Smooth muscle cell of the brain vasculature (primary cell): ENCODE measurements at places on chromosomes 2 and 18.

GRCh38 chr2:174574657-174575056 lies 22.9 kb downstream of the WIPF1 start:
- DNase-seq = no peak

GRCh38 chr2:127776122-127776780 lies 34.7 kb downstream of the WDR33 start:
- DNase-seq = no peak

DNA sequence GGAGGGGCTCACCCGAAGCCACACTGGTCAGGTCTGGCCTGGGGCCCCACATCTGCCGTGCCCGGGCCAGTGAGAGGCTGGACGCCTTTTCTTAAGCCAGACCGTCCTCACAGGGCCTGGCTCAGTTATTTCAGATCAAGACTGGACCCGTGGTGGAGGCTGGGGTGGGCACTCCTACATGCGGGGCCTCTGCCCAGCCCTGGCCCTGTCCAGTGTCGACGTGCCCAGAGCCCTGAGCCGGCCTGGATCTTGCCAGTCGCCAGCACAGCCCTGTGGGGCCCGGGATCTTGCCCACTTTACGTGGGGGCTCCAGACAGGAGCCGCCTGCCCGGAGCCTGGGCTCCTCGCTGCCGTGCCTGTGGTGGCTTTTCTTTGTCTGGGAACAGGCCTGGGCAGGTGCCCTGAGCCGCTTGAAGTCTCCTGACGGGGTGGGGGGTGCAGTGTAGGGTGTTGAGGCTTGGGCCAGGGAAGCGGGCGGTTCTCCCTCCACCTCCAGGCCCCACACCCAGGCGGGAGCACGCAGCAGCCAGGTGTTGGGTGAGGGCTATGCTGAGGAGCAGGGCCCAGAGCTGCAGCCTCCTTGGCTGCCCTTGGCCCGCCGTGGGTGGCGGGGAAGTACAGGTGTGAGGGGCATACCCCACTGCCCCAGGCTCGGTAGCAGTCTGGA lies 6.0 kb downstream of the GPC1 start:
- DNase-seq = no peak

- no peak for DNase-seq
Observed at GRCh38 chr2:228917220-228917619, 353.9 kb downstream of the PID1 start.

GRCh38 chr2:74843433-74843832 lies 9.5 kb downstream of the HK2 start:
- DNase-seq = no peak
